ENCODE measurements at places on chromosomes 1 and 21.

DNA sequence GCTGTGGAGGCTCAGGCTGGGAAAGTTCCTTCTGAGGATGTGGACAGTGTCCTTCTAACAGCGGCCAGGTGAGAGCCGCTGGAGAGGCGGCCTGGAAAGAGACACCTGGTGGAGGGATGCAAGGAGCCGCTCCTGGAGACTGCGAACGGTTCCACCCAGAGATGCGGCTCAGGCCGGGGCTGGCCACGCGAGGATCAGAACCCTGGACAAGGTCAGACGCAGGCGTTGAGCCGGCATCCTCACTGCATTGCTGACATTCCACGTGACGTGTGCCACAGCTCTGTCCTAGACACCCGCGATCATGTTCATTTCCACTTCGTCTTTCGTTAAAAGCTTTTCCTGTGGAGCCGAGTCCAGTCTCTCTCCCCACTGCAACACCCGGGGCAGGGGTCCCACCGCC, 28.8 kb downstream of the CFAP74 start:
- DNase-seq: no peak

GRCh38 chr21:22575165-22575584, 1577.0 kb downstream of the NCAM2 start:
- peak; percentile 44 for DNase-seq

- no peak for DNase-seq
Measured at GRCh38 chr1:228453022-228453560, 34.1 kb upstream of the RNF187 start.

GRCh38 chr1:61285371-61285885, 203.1 kb downstream of the NFIA start:
- DNase-seq: no peak

DNA sequence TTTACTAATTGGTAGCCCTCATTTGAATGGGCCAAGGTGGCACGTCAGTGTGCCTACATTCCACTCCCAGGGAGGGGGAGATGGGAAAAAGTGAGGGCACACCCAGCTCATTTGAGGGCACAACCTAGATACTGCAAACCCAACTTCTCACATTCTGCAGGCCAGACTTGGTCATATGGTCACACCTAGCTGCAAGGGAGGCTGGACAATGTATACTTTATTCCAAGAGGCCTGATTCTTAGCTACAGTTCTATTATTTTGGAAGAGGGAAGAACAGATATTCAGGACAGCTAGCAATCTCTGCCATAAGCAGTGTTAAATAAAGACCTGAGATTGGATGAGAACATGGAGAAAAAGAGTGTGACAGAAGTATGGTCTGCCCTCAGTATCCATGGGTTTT, 180.4 kb downstream of the ROR1 start:
- no peak for DNase-seq

- no peak for DNase-seq
Measured at GRCh38 chr1:221823149-221823548, 81.3 kb upstream of the DUSP10 start.

GRCh38 chr1:35371506-35371905, 103.0 kb downstream of the ZMYM4 start:
- no peak for DNase-seq

- no peak for DNase-seq
Measured at GRCh38 chr1:54157401-54157800, 4.6 kb upstream of the CDCP2 start.

DNA sequence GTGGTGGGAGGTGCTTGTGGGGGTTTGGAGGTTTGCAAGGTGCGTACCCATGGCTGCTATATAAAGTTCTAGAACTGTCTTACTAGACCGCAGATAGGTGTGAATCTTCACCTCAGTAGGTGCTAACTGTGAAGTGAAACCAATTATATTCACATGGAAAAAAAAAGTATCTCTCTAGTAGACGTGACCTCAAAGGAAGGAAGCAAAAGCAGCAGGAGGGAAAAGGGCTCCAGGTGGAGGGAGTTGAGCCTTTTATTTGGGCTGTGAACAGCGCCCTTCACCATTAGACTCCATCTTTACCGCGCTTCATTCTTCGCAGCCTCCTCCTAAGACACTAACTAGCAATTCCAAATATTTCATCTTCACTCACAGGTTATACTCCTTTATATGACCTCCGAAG, 129.8 kb downstream of the TBX19 start:
- DNase-seq: no peak

GRCh38 chr1:195962051-195962450, 646.2 kb downstream of the KCNT2 start:
- no peak for DNase-seq

GRCh38 chr1:85088408-85088784, 40.1 kb upstream of the MCOLN3 start:
- no peak for DNase-seq

GRCh38 chr21:21624674-21625073, 626.5 kb downstream of the NCAM2 start:
- DNase-seq: no peak

- no peak for DNase-seq
Measured at GRCh38 chr1:165152727-165153126, 203.8 kb downstream of the LMX1A start.

DNA sequence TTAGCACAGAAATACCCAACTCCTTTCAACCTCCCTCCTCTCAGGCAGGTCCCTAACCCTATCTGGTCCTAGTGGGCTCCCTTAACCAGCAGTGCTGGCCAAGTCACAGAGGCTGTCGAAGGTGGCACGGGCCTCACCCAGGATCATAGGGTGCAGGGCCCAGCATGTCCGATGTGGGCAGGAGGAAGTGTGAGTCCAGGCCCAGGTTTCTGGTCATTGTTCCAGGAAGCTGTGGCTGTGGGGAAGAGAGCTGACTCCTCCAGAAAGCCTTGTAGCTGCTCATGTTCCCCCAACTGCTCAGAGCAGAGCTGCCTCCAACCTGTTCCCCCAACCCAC, 2.4 kb downstream of the CCDC17 start:
- no peak for DNase-seq

DNA sequence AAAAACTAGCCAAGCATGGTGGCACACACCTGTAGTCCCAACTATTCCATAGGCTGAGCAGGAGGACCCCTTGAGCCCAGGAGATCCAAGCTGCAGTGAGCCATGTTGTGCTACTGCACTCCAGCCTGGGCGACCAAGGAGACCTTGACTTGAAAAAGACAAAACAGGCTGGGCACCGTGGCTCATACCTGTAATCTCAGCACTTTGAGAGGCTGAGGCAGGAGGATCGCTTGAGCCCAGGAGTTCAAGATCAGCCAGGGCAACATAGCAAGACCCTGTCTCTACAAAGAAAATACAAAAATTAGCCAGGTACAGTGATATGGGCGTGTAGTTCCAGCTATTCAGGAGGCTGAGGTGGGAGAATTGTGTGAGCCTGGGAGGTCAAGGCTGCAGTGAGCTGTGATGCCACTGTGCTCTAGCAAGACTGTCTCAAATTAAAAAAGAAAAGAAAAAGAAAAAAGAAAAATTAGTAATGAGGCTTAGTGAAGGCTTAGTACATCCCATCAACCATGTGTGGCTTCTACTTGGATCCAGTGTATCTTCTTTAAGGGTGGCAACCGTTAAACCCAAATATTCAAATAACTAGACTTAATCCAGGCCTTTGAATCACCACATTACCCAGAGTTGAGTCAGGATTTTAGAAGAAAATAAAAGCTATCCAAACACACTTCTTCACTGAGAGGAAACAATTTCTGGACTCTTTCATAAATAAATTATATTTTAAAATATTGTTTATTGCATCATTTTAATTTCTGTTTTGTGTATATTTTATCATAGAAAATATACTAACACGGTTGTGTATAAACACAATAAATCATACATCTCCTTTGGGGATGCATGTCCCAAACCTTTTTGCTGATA, 74.3 kb upstream of the RAB4A start:
- DNase-seq: no peak

Measured in KG1 (cell line).